ENCODE measurements at places on chromosomes 4 and X.

DNA sequence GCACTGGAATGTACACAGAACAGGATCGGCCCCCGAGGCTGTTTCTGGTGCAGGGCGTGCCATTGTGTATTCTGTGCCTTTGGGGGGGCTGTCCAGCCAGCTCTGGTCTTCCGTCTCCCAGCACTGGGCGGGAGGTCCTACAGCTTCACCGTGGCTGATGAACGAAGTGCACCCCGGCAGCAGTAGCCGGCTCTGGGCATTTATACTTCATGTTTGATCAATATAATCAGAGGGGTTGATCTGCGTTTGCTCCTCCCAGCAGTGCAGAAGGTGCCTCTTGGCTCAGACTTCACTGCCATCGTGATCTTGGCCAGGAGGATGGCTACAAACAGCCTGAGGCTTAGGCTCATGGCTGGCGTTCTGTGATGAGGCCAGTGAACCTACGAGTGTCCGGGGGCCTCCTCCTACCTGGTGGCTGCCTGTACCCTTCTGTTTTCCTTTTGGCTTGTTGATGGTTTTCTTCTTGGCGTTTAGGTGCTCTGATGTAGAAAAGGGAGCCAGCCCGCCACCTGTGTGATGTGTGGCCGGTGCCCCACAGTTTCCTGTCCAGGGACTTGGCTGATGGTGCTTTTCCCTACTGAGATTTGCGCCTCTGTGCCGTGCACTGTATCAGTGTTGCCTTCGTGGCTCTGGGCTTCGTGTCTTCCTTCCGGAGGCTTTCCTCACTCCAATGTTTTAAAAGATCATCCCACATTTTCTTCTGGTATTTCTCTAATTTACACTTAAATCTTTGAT lies 31.2 kb upstream of the HGFAC start:
- DNase-seq, result no peak

- no peak for DNase-seq
These were observed 60.6 kb downstream of the HTRA3 start for GRCh38 chr4:8329859-8330761.

DNA sequence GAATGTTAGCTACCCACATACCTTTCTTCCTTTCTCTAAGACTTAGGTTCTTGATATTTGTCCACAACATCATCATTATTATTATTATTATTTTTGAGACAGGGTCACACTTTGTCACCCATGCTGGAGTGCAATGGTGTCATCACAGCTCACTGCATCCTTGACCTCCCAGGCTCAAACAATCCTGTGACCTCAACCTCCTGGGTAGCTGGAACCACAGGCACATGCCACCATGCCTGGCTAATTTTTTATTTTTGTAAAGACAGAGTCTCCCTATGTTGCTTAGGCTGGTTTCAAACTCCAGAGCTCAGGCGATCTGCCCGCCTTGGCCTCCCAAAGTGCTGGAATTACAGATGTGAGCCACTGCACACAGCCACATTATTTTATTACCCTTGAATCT lies 119.0 kb downstream of the CBR4 start:
- DNase-seq, result no peak

GRCh38 chr4:11223311-11223710 lies 205.4 kb downstream of the HS3ST1 start:
- DNase-seq, result no peak

GRCh38 chr4:15376594-15376993 lies 51.2 kb upstream of the C1QTNF7 start:
- no peak for DNase-seq

DNA sequence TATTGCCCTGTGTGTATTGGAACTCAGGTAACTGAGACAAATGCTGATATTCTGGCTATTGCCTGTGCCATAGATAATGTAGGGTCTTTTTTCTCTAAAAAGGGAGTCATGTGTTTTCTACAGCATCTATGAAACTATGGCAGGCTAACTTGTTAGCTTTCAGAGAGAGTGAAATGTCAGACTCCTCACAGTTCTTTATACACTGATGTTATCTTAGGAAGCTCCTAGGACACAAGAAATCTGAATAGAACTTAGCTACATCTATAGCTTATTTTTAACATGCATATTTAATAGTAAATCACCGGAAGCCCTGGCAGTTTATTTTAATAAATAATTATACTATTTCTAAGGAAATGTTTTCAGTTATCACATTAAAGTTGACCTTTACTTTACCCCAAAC lies 369.6 kb downstream of the NAF1 start:
- DNase-seq, result no peak

DNA sequence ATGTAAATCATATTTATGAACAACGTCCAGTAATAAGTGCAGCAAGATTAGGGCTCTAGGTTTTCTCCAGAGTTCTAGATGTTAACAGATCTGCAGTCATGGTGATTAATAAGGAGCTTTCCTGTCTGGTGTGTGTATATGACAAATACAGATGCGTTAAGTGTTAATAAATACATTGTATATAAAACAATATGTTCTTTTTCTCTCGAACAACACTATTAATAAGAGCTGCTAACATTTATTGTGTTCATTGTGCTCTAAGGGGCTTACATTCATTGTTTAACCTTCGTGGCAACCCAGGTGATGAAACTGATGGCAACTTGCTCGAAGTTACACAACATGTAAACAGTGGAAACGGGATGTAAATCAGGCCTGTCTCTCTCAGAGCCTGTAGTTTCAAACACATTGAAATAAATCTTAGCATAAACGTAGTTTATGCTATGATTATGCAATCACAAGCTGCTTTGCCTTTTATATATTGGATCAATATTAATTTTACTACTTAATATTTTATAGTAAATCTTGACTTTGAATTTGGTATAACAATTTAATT lies 547 bp upstream of the CLGN start:
- DNase-seq, result no peak

- no peak for DNase-seq
These were observed 173.3 kb upstream of the PSAPL1 start for GRCh38 chr4:7608046-7608445.

- no peak for DNase-seq
These were observed 345.1 kb upstream of the TACR3 start for GRCh38 chr4:104064646-104065577.
